Right hindlimb (tissue), 1 donor: ENCODE measurements at places on chromosomes 5 and 9.

DNA sequence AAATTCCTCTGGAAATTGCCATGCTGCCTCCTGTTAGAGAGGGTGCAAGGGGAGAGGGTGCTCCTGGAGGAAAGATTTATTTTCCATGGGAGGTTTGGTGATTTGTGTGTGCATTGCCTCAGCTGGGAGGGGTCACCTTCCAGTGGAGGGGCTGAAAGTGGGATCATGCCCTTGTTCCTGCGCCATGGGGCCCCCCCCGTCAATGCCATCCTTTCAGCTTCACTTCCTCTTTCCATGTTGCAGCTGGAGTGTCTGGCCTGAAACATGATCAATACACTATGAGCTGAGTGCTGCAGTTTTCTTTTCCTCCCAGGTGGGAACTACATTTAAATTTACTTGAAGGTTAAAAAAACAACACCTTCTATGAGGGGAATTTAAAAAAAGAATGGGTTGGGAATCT is 176.8 kb downstream of the MELK start:
- no peak for DNase-seq

- DNase-seq, result no peak
Observed at GRCh38 chr5:179304871-179305270, 40.4 kb downstream of the ADAMTS2 start.

GRCh38 chr9:78622126-78622525 is 325.2 kb downstream of the PSAT1 start:
- no peak for DNase-seq

DNA sequence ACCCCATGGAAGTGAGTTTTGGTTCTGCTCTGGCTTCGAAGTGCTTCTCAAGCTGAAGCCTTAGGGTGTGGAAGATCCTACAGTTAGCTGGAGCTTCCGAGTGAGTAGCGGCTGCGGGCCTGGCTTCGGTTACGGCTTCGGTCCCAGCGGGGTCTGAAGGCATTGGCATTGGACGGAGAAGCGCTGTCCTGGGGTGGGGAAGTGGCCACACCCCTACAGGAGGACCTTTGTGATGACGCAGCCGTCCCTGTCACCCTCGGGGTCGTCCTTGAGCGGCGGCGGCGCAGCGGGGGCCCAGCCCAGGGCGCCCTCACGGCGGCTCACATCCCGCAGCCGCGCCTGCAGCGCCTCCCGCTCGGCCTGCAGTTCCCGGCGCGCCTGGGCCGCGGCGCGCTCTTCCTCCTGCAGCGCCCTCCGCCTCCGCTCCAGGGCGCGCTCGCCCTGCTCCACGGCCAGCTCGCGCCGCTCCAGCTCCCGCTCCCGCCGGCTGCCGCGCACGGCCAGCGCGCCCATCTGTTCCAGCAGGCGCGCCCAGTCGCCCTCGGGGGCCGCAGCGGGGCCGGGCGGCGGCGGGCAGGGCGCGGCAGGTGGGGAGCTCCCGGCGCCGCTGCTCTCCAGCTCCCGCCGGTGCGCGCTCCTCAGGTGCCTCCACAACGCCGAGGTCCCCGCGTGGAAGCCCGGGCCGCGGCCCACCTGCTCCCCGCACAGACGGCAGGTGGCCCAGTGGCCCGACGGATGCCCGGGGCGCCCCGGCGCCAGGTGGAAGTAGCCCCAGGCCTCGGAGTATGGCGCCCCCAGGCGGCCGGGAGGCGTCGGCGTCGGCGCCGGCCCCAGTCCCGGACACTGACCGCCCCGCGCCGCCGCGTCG is 9.9 kb downstream of the ZBED3 start:
- peak; percentile 76 for DNase-seq

GRCh38 chr5:25095261-25095660 is 450.5 kb upstream of the CDH10 start:
- no peak for DNase-seq

DNA sequence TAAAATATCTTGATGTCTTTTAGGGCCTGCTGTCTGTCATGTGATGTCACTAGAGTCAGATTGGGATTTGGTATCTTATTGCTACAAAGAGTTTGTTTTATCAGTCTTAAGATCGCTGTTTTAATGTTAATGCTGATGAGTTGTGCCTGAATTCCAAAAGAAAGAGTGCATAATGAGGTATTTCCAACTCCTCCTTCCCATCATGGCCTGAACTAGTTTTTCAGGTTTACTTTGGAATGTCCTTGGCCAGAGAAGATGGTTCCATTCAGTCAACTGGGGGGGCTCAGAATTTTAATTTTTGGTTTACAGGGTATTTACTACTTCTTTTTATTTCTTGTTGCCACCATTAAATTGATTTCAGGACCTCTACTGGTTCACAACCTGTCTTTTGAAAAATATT is 74.3 kb upstream of the MARCHF11 start:
- no peak for DNase-seq
